ENCODE measurements at places on chromosomes 2 and 18.

DNA sequence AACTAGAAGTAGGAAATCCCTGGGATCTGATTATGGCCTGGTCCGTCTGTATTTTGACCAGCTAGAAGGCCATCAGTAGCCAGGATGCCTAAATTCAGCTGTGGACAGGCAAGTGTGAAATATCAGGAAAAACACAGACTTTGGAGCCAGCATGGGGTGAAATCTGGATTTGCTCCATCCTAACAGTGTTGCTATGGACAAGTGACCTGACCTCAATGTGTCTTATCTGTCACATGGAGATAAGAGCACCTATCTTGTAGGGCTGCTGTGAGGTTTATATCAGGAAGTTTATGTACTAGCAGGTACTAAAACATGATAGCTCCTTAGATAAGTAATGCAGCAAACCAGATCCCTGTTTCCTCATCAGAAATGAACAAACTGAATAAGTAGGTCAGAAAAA, 460.4 kb downstream of the STK39 start:
- DNase-seq: no peak

DNA sequence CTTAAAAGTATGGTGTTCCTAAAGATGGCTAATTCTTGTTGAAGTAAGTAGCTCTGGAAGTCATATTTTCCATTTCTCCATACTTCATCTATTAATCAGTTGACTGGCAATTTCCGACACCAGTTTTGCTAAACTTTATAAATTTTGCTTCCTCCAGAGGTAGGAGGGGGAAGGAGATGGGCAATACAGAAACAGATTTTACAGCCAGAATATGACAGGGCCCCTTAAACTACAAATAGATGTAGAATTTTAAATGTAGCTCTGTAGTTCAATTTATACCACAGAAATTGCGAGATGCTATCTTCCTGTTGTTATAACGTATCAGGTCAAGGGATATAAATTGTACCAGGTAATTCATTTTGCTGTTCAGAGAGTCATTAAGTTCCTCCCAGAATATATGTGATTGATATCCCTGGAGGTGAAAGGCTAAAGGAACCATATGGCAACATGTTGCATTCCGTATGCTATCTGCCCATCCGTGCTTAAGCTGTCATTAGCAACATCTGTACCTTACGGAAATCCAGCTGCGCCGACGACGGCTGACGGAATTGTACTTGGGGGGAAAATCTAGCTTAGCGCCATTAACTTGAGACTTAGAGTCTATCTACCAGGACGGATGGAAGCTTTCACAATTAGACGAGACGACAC, 8.4 kb upstream of the NR4A2 start:
- no peak for DNase-seq

- DNase-seq: no peak
Measured at GRCh38 chr2:70728128-70728527, 39.9 kb downstream of the ADD2 start.

GRCh38 chr18:37779220-37779619, 213.6 kb upstream of the CELF4 start:
- DNase-seq: no peak

GRCh38 chr2:70418514-70418913, 116.6 kb upstream of the FAM136A start:
- no peak for DNase-seq

DNA sequence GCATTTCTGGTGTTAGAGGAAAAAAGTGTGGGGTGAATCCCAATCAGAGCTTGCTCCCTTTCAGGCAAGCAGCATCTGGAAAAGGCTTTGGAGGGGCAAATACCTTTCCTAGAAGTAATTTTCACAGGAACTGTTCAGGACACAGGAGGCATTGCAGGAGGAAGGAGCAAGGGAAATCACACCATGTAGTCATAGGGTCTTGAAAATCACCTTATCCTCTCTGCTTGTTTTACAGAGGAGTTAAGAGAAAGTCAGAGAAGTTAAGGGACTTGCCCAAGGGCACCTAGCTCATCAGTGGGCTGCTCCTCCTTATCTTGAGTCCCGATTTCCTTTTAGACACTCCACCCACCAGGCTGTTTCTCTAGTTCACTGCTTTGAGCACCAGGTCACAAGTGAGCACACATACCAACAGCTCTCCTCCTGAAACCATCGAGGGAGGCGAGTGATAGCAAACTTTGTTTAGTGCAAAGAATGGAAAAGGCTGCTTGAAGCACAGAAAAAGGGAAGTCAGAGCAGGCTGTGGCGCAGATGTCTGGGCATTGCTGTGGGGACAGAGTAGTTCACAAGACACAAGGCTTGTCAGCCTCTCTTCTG, 89.2 kb upstream of the CXCR4 start:
- no peak for DNase-seq

DNA sequence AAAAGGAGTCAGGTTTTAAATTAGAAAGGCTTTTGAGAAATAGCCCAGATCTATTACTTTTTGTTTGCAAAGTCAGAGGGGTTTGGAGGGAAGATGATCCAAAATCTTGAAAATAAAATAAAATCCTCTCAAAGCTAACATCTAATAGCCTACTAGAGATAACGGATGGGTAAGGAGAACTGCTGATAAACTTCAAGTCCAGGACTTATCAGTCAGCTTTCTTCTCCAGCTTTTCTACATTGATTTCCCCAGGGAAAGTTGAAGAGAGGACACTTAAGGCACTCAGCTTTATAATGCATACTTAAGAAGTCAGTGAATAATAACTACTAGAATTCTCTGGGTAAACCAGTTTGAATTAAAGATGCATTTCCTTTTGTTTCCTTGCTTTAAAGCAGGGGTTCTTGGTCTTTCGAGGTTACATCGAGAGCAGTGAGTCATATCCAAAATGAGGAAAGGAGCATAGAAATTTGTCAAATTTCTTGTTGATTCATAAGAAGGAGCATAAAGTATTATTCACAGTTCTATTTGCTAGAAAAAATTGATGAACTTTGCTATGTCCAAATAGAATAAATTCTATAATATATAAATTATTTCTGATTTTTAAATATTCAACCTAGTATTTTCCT, 43.2 kb upstream of the ITPRID2 start:
- no peak for DNase-seq

Measured in stimulated activated CD8-positive, alpha-beta memory T cell treated with anti-CD3 and anti-CD28 coated beads, Interleukin-2, amount 100 ng/mL, for 48 hours (primary cell).